Fibroblast of villous mesenchyme (primary cell): ENCODE measurements at places on chromosomes 5 and 9. TPM values are rescaled to one million over a fixed set of nuclear protein-coding genes. Genes with fewer than 3 reads are reported as not detected.
A peak's percentile ranks its signal among the peaks of the same experiment; 100 is the strongest.

BTNL8 gene
- total RNA-seq = not detected in 2 replicates

PCDHA1 gene
- total RNA-seq = under 0.01 TPM in 1 of 2 replicates, not detected in the other

TOR1B gene
- 27.4 and 33.2 TPM in 2 replicates for total RNA-seq

GRCh38 chr5:159936686-159937329, 20.5 kb downstream of the ADRA1B start:
- DNase-seq = no peak

DNA sequence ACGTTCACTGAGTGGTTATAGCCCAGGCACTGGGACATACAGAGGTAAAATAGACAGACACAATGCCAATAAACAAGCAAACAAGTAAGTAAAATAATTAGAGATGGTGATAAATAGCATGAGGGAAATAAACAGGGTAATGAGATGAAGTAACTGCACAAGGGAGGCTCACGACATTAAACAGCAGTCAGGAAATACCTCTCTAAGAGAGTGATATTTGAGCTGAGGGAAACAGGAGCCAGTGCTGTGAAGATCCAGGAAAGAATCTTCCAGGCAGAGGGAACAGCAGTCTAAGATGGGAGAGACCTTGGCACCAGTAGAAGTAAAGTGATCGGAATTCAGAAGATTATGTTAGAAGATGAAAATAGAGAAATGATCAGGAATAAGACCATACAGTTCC, 279.4 kb downstream of the HINT1 start:
- peak; percentile 3 for DNase-seq

GRCh38 chr9:98455256-98456155, 200.1 kb upstream of the TBC1D2 start:
- DNase-seq = peak; percentile 26

DNA sequence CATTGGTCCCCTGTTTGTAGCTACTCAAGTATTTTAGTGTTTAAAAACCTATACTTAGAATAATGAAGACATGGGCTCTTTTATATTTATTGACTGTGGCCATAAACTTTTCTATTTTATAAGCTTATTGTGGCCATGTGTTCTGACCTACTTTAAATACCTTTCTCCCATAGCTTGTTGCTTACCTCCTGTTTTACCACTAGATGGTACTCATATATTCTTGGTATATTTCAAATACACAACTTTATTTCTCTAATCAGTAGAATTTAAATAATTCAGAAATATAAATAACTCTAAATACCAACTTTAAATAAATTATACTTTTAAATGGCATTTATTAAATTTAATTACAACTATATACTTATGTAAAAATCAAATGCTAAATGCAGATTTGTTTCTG, 498.0 kb downstream of the PRDM9 start:
- no peak for DNase-seq

DNA sequence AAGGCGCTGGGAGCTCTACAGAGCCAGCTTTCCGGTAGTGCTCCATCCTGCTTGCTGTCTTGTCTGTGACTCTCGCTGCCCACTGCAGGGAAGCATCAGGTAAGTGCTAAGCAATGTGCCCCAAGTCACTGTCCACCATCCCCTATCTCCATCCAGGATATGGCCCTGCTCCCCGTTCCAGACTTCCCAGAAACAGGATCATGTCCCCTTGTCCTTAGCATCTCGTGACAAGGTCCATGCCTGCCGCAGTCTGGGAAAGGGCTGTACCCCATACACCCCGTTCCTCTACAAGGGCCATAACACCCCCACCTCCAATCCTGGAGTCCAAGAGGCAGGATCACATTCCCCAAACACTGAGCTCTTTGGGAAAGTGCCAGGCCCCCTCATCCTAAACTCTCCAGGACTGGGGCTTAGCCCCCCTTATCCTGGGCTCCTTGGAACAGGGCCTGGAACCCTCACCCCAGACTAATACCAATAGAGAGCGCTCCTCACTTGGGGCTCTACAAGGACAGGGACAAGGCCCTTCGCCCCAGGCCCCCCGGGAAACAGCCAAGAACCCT, 566 bp downstream of the RPP25L start:
- DNase-seq = no peak

- DNase-seq = no peak
Measured at GRCh38 chr5:164306662-164307061, 801.2 kb downstream of the MAT2B start.

GRCh38 chr9:135575995-135576631, 14.6 kb downstream of the PAEP start:
- no peak for DNase-seq

DNA sequence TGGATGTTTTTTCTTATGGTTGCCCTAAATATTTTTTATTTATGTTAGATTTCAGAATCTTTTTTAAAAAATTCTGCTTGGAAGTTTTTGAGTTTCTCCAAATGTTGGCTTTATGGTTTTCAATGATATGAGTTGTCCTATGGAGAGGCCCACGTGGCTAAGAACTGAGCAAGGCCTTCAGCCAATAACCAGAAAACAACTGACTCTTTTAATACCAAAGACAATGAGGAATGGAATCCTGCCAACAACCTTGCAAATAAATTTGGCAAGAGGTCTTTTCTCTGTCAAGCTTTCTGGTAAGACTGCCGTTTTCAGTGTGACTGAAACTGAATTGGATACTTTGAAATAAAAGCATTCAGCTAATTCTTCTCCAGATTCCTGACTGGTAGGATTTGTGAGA, 1740.1 kb upstream of the WWC1 start:
- DNase-seq = no peak

DNA sequence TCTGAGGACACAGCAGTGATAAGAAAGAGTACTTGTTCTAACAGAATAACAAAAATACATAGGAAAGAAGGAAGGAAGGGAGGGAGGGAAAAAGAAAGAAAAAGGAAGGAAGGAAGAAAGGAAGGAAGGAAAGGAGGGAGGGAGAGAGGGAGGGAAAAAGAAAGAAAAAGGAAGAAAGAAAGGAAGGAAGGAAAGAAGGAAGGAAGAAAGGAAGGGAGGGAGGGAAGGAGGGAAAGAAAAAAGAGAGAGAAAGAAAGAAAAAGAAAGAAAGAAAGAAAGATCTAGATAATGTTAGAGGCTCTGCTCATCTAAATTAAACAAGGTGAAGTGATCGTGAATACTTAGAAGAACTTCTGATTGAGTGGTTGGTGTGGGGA, 29.8 kb downstream of the DUSP1 start:
- DNase-seq = no peak

DNA sequence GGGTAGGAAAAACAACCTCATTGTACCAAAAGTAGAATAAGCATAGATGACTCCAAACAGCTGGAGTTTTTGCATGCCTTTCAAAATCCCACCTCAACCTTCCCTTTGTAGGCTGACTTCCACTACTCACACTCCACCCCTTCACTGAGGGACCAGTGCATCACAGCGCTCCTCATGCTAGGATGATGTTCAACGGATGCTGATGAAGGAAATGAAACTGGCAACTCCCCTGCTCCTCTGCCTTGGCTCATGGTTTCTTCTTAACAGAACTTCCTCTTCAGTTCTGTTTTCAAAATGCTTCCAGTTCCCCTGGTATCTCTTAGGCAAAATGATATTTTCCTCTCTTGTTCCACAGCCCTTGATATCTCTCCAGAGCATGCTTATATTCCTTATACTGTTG, 29.0 kb downstream of the LIFR start:
- no peak for DNase-seq

GRCh38 chr5:146794326-146795029, 84.1 kb downstream of the PPP2R2B start:
- no peak for DNase-seq

DNA sequence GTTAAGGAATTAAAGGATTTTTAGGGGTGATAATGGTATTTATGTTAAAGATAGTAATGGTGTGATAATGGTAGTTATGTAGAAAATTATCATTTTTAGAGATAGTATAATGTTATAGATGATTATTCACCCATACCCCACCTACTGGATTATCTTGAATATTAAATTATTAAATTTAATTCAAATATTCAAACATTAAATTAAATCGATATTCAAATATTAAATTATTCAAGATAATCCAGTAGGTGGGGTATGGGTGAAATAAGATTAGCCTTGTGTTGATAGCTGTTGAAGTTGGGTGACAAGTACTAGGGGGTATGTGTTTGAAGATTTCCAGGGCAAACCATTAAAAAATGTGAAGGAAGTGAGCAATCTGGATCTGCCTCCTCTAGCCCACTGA, 15.6 kb downstream of the FAM219A start:
- DNase-seq = no peak
